ENCODE measurements at places on chromosomes 16 and 17. TPM values are rescaled to one million over a fixed set of nuclear protein-coding genes. Genes with fewer than 3 reads are reported as not detected.

DNA sequence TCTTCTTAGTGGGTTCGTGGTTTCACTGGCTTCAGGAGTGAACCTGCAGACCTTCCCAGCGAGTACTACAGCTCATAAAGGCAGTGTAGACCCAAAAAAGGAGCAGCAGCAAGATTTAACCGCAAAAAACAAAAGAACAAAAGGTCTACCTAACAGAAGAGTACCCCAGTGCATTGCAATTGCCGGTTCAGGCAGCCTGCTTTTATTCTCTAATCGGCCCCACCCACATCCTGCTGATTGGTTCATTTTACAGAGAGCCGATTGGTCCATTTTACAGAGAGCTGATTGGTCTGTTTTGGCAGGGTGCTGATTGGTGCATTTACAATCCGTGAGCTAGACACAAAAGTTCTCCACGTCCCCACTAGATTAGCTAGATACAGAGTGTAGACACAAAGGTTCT lies 2.0 kb upstream of the ARRB2 start:
- peaks cover 64% of the 10 kb centered on the region for H3K4me1 ChIP-seq
- H3K27me3 ChIP-seq, result no peaks in the 10 kb centered on the region
- peaks cover 27% of the 10 kb centered on the region for H3K36me3 ChIP-seq
- H3K4me3 ChIP-seq, result peak overlapping the region; percentile 65
- DNase-seq, result peak; percentile 78
- peak overlapping the region; percentile 82 for H3K27ac ChIP-seq

DNA sequence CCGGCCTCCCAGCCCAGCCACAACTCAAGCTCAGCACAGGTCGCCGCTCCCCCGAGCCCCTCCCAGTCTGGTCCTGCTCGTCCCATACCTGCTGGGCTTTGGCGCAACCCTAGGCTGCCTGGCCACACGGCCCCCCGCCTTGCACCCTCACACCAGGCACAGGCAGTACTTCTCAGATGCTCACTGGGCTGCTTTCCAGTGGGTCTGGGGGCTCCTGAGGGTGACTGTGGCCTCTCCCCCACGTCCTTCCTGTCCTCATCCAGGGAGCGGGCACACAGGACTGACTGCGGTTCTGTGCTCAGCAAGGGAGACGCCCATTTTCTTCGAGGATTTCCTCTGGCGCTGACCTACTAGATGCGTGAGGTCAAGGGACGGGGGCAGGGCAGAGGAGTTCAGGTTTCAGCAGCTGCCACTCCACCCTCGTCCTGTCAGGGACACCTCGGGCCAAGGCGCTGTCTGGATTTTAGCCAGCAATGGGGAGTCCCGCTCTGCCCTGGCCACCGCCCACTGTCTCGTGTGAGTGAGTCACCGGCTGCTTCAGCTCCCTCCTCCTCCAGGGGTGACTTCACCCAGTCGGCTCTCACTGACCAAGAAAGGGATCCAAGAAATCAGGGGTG lies 115.8 kb downstream of the NPIPB11 start:
- H3K36me3 ChIP-seq, result no peaks in the 10 kb centered on the region
- peak; percentile 72 for DNase-seq
- H3K27ac ChIP-seq, result peak overlapping the region; percentile 26
- H3K4me1 ChIP-seq, result peaks cover 13% of the 10 kb centered on the region

- no peak overlapping the region for H3K4me3 ChIP-seq
- no peak overlapping the region for H3K27ac ChIP-seq
- DNase-seq, result no peak
- no peaks in the 10 kb centered on the region for H3K27me3 ChIP-seq
- H3K36me3 ChIP-seq, result no peaks in the 10 kb centered on the region
Measured at GRCh38 chr16:56305956-56306565, 114.8 kb downstream of the GNAO1 start.

Gene CTU2
- total RNA-seq, result 17.3 TPM
